CD4-positive, CD25-positive, alpha-beta regulatory T cell (primary cell): ENCODE measurements at places on chromosomes 13 and 19.

DNA sequence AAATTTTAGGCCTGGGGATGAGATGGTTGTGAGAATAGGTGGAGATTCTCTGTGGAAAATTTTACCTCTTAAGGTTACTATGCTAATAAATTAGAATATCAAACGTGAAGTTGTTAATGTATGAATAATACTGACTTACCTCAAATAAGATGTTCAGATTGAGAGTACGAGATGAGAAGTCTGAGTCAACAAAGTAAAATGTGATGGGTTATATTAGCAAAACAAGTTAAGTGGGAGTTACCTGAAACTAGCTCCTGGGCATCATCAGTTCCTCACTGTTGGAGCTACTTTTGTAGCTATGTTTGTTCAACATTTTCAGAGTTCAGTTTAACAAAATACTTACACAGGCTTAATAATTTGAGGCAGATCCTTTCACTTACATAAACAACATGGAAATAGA, 108.6 kb downstream of the PIBF1 start:
- DNase-seq: no peak

GRCh38 chr13:76461999-76462398, 424.2 kb downstream of the KCTD12 start:
- no peak for DNase-seq

- no peak for DNase-seq
These were observed 52.7 kb downstream of the ATP11A start for GRCh38 chr13:112742583-112742982.

DNA sequence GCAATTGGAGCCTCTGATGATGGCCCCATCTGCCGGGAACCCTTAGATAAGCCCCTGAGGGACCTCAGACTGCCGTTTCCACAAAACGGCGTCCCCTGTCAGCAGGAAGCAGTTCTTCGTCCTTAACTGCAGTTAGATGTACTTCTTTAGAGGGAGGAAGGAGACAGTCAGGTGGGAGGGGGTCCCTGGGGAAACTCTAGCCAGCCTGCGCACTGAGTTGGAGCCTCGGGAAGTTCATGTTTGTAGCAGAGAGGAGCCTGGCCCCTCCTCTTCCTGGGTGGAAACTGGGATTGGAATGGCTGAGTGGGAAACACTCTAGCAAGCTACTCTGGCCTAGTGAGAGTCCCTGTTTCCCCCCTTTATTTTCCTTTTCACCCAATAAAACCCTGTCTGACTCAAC, 612.4 kb downstream of the PCDH9 start:
- no peak for DNase-seq

DNA sequence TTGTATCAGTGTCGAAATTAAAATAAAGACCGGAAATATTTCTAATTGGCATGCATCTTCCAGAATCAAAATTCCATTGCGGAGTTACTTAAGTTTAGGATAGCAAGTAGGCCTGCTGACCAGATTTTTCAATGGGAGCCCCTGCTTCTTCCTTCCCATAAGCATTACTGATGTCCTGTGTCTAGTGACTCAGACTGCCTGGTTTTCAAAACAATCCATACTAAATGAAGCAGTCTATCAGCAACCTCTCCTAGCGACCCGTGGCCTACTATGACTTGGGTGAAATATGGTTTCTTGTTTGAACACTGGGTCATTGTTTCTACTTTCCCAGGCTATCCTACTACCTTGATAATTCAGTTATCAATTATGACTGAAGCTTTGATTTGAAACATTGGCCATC, 571.6 kb downstream of the TBC1D4 start:
- DNase-seq: no peak

DNA sequence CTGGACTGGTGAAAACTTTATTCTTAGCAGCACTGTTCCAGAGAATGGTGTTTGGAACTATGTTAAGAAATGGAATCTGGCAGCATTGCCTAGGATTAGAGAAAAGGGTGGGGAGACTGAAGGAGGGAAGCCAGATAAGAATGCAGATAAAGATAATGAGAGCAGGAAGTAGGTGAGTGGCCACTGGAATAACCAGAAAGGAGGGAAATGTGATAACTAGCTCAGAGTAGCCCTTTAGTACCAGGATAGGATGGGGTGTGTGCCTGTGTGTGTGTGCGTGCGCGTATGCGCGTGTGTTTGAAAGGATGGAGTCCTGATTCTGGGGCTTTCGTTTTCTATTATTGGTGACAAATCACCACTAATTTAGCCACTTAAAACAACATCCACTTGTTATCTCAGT, 33.4 kb upstream of the FRY start:
- DNase-seq: no peak

DNA sequence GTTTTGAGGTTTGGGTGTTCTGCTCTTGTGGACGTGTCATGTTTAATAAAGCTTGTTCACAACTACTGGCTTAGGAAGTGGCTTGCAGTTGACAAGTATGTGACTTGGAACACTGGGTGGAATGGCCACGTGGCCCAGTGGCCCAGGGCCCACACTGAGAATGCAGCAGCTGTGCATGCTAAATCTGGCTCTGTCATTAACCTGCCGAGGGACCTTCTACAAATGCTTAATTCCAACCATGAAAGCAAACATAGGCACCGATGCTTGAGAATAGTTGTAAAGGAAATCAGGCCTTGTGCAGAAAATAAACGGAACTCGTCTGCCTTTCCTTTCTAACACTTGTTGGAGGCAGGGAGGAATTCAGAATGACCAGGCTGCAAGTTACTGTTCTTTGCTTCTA, 11.6 kb upstream of the CLDN10 start:
- no peak for DNase-seq

DNA sequence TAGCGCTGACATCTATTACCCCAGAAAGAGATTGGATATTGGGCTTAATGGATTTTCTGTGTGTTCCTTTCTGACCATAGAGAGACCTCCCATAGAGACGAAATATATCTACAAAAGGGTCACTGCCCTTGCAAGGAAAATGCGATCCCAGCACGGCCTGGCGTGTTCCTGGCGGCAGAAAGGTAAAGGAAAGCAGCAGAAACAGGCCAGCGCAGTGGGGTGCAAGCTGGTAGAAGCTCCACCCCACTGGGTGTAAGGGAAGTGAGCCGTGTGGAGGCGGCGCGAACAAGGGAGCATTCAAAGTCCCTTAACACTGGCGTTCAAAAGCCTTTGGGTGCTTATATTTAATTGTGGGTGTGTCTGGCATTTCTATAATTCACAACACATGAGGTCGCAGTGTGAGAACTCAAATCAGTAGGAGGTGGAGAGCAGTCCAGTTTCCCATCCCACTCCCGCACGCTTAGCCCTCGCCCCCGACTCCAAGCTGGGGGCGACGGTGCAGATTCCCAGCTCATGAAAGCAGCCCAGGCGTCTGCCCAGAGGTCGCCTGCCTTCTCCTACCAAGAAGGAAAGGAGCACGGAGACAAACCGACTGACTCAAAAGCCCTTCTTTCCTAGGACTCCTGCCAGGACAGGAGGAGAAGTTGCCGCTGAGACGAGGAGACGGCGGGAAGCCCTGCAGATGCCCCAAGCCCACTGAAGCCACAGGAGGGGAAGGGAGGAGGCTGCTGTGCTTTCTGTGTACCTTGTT, 478.4 kb downstream of the FOXO1 start:
- peak; percentile 53 for DNase-seq

DNA sequence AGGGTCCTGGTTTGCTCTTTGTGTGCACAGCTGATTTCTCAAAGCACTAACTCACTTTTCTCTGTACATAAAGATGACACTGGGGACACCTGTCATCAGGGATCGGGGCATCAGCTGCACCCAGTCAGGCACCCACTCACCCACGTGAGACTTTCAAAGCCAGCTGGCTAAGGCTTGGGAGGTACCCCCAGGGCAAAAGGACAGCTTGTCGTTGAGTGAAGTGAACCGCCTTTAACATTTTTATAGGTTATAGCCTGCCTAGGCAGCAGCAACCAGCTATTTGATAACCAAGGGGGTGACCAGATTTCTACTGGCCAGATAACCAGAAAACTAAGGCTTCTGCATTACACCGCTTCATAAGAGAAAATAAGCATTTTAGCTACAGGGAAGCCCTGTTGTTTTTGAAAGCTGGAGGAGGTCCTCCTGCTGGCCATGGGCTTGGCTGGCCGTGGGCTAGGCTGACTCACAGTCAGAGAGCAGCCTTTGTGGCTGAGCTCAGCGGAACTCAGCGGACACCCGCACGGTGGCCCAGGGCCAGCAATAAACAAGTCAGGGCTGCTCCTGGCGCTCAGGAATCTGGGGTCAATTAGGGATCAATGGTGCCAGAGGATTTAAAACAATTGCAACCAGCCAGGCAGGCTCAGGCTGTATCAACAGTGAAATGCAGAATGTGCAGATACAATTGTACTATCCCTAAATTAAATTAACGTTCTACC, 57.1 kb downstream of the ALOX5AP start:
- DNase-seq: no peak

DNA sequence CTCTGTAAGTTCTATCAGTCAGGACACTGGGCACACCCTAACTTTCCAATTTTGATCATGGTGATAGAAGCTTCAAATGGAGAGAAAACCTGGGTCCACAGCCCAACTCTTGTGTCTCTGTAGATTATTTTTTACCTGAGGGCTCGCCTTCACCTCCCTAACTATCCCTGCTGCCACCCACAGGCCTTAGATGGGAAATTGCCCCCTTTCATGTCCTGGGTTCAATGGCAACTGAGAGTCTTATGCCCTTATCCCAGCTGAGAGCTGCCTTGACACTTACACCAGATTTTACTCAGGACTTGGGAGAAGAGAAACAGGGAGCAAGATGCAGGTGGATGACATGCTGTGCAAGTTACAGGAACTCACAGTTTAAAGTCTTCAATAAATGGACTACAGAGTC, 81.7 kb downstream of the RAP2A start:
- no peak for DNase-seq

GRCh38 chr13:20161275-20161950, 561 bp upstream of the GJA3 start:
- DNase-seq: peak; percentile 45

DNA sequence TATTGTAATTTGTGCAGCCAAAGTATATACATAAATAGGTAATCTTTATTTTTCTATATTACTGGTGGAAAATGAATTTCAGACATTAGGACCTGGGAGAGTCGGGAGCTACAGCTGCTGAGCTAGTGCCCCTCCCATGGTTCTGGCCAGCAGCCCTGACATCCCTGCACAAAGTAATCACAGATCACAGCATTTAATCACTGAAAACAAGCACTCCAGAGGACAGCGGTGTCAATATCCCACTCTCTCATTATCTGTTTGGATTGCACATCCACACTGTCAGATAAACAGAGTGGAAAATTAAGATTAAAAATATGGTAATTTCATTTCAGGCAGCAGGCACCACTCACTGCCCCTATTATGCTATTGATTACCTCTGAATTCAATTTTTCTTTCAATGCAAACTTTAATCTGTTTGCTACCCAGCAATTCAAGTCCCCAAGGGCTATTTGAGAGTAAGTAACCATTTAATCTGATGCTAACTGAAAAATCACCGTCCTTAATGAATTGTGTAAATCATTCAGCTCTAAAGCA, 254.1 kb upstream of the SOX21 start:
- DNase-seq: no peak

DNA sequence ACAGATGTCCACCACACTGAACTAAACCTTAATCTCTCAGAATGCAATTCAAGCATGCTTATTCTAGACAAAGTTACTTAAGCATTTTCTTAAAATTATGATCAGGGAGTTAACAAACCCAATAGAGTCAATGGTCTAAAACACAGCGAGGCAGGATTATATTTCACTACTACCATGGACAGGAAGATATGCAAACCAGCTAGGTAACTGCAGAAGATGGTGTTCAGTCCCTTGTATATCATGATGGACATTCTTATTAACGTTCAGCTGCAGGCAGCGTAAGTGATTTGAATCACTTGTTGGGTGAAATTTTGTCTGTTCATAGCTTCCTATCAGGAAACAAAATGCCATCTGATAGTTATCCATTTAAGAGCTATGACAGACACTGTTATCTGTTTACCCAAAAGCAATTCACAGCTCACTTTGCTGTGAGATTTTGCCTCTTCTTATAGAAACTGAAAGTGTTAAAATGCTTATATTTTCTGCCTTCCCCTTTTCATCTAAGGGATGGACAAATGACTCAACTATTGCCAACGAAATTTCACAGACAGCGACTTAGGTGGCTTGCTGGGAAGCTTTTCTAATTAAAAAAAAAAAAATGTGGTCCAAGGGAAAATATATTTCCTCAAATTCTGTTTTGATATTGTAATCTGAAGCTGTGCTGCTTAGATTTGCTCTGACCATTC, 591.9 kb downstream of the DACH1 start:
- DNase-seq: no peak

- no peak for DNase-seq
These were observed 112.9 kb downstream of the TUBA3C start for GRCh38 chr13:19068691-19069090.

DNA sequence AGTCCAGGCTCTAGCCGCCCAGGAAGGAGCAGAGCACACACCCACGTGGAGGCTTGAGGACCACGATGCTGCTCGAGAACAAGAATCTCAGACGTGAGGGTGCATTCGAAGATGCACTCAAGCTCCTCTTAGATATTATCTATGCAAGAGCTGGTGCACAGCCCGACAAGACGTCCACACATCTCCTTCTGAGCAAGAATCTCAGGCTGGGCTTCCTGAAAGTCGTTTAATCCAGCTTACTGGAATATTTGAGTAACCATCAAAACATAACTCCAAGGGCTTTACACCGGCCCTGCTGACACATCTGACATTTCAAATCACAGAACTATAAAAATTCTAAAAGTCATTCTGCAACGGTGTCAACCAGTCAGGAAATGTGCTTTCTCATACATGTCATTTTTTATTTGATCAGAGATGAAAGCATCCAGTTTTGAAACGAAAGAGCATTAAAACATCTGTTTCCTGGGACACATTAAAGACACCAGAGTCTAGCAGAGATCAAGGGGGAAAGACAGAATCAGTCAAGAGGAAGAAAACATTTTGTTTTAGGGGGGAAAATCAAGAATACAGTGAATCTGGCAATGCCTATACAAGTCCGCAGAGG, 177.7 kb upstream of the IRS2 start:
- no peak for DNase-seq

- peak; percentile 13 for DNase-seq
These were observed 16.3 kb upstream of the KIR3DL3 start for GRCh38 chr19:54707962-54708361.

DNA sequence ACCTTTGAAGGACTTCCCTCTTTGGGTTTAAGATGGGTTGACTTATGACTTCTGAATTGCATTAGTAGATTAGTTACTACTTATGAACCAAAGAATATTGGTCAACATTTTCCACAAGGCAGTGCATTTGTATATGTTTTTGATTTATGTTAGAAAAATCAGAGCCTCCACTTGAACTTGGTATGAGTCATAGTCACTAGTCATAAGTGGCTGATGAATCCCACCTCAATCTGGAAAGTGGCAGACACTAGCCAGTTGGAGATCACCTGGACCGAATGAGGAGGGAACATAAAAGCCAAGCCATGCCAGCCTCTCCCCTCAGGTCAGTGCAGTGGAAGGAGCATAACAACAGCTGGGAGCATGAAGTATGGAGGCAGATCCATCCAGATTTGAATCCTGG, 39.3 kb upstream of the SPART start:
- DNase-seq: no peak

- no peak for DNase-seq
These were observed 7.4 kb downstream of the C5AR2 start for GRCh38 chr19:47339196-47339880.

GRCh38 chr19:16575282-16575681, 3.1 kb upstream of the SLC35E1 start:
- DNase-seq: no peak

- no peak for DNase-seq
These were observed 565 bp downstream of the KLK10 start for GRCh38 chr19:51018745-51019543.

- no peak for DNase-seq
These were observed 2.4 kb downstream of the ATP8B3 start for GRCh38 chr19:1809678-1810077.

GRCh38 chr19:41311072-41311471, 1.1 kb downstream of the CCDC97 start:
- DNase-seq: no peak
